NCI-H1436 treated with DMSO at 0.1 percent for 48 hours (cell line): ENCODE measurements at places on chromosomes 11 and 22.

DNA sequence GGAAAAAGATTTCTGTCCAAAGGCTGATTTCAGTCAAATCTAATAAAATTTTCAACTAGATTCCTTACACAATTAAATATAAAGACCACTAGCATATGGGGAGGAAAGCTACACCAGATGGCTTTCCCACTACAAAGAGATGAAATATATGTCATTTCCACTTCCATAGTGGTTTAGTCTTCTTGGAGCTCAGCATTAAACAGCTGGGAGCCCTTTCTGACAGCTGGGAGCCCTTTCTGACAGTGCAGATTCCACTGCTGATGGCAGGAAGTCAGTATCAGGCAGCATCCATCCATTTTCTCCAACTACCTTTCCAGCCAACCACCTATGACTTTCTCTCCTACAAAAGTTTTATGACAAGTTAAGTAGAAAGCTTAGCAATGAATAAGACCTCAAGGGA is 177.9 kb downstream of the RRAS2 start:
- no peak for DNase-seq

DNA sequence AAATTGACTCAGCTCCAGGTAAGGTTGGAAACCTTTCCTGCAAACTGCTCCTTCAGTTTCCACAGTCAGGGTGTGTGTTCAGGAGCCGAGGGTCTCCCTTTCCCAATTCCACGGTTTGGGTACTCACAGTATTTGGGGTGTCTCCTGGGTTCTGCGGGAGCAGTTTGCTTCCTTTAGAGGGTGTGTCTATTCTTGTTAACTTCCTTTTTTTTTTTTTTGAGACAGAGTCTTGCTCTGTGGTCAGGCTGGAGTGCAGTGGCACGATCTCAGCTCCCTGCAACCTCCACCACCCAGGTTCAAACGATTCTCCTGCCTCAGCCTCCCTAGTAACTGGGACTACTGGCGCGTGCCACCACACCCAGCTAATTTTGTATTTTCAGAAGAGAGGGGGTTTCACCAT is 251.4 kb downstream of the LUZP2 start:
- DNase-seq = no peak

GRCh38 chr22:40190501-40190900 is 12.8 kb downstream of the TNRC6B start:
- DNase-seq = no peak

DNA sequence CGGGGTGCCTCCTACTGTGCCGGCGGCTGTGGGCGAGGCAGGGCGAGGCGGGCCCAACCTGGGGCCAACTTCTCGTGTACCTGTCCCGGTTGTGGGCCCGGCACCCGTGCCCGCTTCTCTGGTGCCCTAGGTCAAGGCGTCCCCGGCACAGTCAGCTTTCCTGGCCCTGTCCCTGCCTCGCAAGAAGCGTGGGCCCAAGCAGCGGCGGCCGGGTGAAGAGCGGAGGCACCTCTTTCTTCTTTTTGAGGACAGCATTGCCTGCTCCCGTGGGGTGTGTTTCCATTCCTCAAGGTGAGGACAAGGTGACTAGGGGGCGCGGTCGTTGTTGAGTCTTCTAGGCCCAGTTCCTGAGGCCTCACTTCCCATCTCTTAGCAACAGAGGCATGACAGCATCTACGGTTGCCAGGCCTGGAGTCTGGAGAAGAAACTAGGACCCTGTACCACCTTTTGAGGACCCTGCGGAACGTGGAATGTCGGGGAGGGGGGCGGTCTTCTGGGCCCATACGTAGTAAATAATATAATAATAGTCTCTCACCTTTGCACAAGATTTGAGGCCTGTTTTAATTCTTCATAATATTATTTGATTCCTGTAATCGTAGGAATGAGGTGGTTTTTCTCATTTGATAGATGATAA is 418 bp downstream of the ACO2 start:
- DNase-seq = no peak

DNA sequence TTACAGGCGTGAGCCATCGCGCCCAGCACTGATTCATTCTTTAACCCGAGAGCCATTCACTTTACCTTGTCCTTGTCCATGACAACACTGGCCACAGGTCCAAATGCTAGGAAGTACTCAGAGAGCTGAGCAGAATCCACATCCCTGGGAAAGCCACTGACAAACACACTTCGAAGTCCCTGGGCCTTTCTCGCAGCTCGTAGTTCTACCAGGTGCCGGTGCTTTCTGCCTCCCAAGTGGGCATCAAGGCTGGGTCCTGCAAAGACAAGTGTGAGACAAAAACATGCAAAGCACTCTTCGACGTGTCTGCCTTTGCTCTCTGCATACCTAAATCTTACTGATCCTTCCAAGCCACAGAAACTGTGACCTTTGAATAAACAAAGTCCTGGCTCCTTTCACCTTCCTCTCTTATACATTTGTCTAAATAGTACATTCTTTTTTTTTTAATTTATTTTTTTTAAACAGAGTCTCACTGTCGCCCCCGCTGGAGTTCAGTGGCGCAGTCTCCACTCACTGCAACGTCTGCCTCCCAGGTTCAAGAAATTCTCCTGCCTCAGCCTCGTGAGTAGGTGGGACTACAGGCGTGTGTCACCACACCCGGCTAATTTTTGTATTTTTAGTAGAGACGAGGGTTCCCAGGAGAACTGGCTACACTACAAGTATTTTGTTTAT is 2.2 kb downstream of the TUT1 start:
- no peak for DNase-seq

GRCh38 chr11:87266751-87267150 is 229.0 kb downstream of the TMEM135 start:
- DNase-seq = peak; percentile 76

DNA sequence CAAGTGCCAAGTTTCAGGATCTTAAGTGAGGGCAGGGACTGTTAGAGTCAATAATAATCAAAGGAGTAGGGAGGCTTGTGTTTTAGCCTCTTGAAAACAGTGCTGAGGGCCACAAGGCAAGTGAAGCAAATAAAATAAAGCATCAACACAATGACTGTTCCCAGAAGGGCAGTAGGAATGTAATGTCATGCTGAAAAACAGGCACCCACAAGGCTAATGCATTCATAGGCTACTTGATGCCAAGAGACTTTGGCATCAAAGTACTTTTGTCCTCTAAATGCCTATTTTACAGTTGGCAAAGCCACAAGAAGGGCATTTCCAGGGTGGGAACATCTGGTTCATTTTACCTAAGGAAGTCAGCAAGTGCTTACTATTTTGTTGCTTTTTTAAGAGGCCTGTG is 22.9 kb downstream of the RAB39A start:
- no peak for DNase-seq

DNA sequence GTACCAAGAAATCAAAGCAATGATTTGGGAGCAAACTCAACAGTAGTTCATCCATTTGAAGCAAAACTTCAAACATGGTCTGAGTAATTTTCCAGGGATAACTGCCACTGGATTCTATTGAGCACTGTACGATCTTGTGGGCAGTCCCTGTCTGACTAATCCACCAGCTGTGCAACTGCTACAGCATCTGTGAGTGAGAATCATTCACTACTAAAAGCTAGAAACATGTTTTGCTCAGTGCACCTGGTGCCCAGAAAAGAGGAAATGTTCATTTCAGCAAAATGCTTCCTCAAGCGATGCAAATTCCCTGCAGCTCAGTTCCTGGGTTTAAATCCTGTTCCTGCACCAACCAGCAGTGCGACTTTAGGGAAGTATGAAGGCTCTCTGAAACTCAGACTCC is 1077.9 kb downstream of the DLG2 start:
- DNase-seq = no peak

DNA sequence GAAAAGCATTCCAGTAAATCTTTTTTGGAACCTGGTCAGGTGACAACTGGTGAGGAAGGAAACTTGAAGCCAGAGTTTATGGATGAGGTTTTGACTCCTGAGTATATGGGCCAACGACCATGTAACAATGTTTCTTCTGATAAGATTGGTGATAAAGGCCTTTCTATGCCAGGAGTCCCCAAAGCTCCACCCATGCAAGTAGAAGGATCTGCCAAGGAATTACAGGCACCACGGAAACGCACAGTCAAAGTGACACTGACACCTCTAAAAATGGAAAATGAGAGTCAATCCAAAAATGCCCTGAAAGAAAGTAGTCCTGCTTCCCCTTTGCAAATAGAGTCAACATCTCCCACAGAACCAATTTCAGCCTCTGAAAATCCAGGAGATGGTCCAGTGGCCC is 24.1 kb upstream of the TTC36 start:
- no peak for DNase-seq

DNA sequence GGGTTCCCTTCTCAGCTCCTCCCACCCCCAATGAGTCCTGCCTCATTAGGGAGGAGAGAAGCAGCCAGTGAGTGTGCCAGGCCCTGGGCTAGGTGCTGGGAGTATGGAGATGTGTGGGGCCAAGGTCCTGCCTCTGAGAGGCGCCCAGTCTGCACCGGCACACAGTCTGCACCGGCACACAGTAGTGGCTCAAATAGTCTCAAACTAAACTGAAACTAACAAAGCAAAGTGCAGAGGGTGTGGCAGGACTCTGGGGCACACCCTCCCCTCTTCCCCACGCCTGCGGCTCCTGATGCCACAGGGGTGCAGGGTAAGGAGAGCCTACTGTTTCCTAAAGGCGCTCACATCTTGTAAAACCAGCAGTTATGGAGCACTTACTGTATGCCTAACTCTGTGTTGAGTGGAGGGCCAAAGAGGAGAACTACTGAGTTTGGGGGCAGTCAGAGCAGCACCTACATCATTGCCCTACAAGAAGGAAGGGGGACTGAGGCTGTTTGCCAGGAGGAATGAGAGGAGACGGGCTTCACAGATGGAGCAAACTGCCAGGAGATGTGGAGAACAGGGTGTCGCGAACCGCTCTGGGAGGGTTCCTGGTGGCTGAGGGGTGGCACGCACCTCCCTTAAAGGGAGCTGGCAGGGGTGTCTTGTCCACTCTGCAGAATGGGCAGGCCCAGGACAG is 939 bp upstream of the SH3BP1 start:
- DNase-seq = no peak

GRCh38 chr11:16293204-16293681 is 63.1 kb downstream of the SOX6 start:
- no peak for DNase-seq

DNA sequence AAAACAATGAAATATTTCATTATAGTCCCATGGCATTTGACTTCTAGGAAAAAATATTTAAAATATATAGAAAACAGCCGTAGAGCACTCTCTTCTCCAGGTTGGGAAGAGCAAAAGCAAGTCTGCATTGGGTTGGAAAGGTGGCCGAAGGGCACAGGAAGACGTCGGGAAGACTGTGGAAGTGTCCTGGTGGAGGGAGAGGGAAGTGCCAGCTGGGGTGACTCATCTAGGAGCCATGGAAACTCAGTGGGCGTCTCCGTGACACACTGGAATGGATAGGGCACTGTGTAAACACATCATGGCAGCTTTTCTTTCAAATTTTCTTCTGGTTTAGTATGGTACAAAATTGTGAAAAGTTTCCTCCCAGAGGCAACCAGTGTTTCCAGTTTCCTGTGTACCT is 12.7 kb downstream of the GTPBP1 start:
- DNase-seq = no peak

GRCh38 chr22:44102121-44102520 is 78.0 kb downstream of the PARVB start:
- DNase-seq = no peak

DNA sequence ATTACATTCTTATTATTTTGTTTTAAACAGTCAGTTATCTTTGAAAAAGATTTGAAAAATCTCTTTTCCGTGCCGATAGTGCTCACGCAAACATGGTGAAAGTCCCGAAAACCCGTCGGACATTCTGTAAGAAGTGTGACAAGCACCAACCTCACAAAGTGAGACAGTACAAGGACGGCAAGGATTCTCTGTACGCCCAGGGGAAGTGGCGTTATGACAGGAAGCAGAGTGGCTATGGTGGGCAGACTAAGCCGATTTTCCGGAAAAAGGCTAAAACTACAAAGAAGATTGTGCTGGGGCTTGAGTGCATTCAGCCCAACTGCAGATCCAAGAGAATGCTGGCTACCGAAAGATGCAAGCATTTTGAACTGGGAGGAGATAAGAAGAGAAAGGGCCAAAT is 28.7 kb upstream of the CTSD start:
- DNase-seq = no peak

DNA sequence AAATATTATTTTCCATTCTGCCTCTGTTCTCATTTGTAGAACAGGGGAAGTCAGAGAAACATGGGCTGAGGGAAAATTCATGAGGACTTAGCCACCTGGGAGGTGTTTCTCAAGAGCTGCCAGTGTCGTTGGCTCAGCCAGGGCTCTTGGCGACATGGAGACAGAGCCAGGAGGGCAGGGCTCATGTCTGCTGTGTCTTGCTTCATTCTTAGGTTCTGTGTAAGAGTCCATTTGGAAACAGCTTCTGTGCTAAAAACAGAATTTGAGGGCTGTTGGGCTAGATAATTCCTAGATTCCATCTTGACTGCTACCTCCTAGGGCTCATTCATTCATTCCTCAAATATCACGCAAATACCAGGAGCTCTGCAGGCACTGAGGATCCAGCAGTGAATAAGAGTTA is 15.1 kb upstream of the MRGPRX2 start:
- DNase-seq = no peak

- no peak for DNase-seq
Measured at GRCh38 chr22:37391702-37392101, 35.6 kb downstream of the ELFN2 start.

DNA sequence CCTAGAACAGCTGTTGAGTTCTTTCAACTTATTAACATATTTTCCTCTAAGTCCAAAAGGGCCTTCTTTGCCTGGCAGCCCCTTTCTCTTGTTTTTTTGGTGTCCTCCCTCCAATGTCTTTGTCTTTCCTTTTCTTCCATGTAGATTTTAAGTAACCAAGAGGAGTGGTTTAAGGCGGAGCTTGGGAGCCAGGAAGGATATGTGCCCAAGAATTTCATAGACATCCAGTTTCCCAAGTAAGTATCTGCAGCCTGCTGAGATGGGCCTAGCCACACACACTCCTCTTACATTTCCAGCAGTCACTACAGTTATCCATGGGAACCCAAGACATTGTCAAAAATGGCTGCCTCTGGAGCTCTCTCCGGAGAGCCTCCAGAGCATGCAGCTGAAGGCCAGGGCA is 4.5 kb upstream of the TMA7B start:
- DNase-seq = no peak

GRCh38 chr11:65586676-65587075 is 8.9 kb downstream of the KCNK7 start:
- DNase-seq = no peak

DNA sequence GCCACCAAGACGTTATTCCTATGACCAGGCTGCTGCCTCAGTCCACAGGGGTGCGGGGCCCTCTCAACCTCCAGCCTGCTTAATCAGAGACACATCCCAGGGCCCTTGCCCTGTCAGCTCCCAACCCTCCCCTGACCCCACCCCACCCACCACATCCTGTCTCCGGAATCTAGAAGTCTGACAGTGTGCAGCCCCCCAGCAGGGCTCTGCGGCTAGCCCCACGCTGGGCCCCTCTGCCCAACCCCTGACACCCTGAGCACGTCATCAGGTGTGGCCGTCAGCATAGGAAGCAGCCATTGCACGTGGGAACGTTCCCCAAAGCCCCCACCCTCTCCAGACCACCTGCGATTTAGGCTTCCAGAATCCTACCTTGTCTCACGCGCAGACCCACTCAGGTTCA is 34.3 kb upstream of the IGSF9B start:
- DNase-seq = no peak

- no peak for DNase-seq
Measured at GRCh38 chr11:2748814-2749554, 49.2 kb upstream of the KCNQ1OT1 start.

- no peak for DNase-seq
Measured at GRCh38 chr11:63032457-63032856, 16.8 kb upstream of the SLC22A8 start.
